ENCODE measurements at places on chromosomes 7 and 10.

DNA sequence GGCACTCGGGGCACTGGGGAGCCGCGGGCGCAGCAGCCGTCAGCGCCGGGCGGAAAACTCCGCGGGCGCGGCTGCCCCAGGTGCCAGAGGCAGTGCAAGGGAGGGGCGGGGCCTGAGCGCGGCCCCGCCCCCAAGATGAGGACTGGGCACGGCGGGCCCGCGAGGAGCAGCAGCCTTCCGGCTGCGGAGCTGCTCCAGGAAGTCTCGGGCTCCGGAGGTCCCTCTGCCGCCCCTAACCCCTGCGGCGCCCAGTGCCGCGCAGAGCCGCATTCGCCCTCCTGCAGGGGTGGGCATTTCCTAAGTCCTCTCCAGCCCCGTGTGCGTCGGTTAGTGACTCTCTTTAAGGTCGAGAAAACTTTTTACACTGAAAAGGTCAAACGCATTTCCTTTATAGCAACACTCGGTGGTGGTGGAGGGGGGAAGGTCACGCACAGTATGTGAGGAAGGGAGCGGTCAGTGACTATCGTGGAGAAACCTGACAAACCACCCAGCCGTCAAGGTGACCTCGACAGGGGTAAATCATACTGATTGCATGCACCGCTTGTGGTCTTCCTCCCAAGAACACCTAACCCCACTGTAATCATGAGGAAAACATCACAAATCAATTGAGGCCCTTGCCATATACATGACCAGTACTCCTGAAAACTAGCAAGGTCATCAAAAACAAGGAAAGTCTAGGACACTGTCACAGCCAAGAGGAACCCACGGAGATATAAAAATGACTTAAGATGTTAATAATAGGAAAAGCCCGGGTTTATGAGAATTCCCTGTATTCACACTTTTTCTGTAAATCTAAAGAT is at the start of gene ANXA11:
Gene ANXA11, minus strand, starts transcription at position 61 of the 800 bp plus-strand sequence. CDS start 32,676 bp downstream, outside the sequence.
- DNase-seq: peak; percentile 80

GRCh38 chr7:70178787-70179186 is 580.5 kb downstream of the AUTS2 start:
- no peak for DNase-seq

DNA sequence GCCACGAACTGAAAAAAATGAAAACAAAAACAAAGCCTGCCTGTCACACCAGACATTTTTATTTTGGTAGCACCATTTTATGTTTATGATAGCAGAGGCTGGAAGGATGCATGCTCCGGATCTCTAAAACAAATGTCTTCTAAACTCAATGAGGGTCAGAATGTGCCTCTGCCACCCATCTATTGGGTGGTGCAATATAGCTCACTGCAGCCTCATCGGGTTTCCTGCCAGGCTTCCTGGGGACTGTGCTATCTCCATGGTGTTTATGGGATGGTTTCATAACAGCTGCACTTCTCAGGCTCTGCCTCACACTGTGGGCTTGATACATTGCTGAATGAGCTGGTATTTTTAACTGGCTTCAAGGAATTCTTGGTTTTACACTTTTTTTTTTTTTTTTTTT is 94.4 kb downstream of the ITIH5 start:
- DNase-seq: no peak

- DNase-seq: no peak
Observed at GRCh38 chr7:100221767-100222444, 2.2 kb downstream of the PVRIG start.

DNA sequence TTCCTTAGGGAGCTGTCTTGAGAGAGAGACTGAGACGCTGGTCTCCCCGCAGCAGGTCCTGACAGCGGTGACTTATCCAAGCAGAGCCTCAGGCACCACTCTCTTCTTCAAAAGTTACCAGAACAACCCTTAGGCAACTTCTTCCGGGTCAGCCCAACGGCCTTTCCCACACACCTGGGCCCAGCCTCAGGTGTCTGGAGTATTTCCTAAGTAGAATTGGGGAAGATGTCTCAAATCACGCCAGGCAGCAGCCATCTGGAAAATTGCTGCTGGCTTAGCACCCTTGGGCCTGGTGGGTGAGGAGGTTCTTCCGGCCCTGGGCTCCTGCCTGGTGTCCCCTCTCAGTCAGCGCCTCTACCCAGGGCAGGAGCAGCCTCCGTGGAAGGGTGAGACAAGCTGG is 80.4 kb upstream of the ANLN start:
- DNase-seq: no peak

GRCh38 chr7:35268953-35269352 is 15.1 kb upstream of the TBX20 start:
- DNase-seq: no peak

DNA sequence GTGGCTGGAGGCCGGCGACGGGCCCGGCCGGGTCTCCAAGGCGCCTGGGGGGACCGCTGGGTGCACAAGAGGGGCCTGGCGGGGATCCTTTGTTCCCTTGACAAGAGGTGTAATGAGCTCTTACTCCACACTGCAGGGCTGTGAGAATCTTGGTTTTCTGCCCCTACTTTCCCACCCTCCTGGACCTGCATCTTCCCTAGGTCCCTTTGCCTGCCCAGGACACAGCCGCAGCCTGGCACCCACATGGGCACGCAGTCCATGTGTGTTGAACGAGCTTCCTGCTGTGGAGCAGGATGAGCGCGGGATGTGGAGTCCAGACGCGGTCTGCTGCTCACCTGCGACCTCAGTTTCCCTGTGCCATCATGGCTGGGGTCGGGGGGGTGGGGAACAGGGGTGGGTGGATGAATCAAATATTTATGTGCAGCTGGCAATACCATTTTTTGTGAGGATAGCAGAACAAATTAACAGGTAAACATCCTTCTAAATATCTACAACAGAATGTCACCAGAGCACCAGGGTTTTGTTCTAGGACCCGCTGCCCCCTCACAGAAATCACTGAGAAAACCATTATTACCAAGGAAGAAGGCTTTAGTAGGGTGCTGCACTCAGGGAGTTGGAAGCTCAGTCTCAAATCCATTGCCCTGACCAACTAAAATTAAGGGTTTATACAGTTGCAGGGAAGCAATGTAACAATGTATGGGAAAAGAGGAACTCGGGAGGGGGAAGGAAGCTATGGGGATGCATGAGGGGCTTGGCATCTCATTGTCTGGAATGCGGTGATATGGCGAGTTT is 474 bp upstream of the NSMCE4A start:
- no peak for DNase-seq

- no peak for DNase-seq
Observed at GRCh38 chr7:51785171-51785570, 468.6 kb upstream of the COBL start.

DNA sequence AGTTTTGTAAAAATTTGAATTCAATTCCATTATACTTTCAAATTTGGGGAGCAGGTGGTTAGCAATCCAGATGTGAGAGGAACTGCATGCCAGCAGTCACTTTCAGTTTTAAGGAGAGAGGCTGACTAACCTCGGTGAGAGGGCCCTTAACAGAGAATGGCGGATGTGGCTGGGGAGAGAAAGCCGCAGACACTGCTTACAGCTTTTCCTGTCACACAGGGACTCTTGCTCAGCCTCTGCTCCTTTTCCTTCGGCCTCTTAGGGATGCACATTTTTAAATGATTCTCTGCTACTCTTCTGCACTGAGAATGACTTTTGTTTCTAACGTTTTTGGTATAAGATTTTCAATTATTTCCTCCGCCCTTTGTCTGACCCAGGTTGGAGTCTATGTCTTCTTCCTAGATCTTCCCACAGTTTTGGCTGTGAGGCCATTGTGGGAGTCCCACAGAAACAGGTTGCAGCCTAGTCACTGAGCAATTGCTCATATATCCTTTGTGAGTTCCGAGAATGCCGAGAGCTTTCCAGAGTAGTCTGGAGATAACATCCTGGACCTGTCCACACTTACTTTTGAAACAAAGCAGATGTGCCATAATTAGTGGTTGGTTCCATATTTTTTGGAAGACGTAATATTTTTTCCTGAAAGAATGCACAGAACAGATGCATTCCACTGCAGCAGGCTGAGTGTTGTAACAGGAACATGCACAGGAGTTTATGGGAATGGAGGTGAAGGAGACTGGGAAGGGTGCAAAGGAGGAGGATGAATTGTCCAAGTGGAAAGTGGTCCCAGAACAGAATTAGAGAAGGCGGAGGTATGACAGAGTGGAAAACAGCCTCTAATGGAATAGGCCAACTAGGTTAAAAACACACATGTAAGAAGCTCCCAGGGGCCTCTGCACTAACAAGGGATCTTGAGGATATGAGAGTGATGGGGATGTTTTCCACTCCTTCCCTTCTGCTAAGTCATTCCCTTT is 168.0 kb upstream of the ZNF32 start:
- peak; percentile 21 for DNase-seq

DNA sequence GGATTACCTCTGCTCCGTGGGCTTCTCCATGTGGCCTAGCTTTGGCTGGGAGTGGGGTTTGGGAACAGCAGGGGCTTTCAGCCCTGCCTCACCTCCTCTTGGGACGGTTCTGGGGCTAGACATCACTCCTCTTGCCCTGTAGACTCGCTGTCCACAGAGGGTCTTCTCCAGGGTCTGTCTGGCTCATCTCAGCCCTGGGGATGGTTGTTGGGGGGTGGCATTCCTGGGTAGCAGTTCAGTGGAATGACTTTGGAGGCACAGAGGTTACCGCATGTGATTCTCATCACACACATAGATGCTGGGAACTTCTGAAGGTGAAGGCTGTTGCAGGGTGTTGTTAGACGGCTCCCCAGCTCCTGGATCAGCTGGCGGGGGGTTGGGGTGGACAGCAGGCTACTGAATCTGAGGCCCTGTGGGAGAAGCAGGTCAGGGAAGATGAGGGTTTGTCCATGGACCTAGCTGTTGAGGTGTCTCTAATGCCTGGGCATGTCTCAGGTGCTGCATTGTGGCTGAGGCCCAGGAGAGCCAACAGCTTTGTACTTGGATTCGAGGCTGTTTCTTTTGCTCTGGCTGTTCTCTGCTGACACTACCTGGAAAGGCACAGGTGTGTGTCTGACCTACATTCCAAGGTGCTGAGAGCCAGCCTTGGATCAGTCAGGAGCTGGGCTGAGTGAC is 23.8 kb downstream of the RAMP3 start:
- no peak for DNase-seq

- no peak for DNase-seq
Observed at GRCh38 chr10:93654201-93654600, 41.9 kb downstream of the PDE6C start.

DNA sequence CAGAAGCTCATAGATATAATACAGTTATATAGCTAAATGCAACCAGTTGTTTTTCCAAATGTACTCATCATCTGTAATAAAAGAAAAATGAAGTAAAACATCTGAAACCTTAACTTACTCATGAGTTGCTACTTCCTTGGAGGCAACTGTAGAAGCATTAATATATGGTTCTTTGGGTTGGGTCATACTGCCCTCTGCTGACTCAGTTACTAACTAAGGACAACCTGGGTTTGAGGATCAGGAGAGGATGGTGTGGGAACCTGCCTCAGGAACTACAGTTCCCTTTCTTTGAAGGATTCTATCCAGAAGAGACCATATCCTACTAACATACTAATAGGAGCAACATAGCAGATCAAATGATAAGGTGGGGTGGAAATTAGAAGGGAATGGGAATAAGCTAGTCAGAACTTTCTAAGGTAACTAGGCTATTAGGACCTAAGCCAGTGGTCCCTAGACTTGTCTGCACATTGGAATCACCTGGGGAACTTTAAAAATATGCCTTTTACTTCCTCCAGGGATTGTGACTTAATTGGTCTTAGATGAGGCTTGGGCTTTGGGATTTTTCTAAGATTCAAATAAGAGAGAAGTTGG is 20.7 kb downstream of the COX15 start:
- no peak for DNase-seq

DNA sequence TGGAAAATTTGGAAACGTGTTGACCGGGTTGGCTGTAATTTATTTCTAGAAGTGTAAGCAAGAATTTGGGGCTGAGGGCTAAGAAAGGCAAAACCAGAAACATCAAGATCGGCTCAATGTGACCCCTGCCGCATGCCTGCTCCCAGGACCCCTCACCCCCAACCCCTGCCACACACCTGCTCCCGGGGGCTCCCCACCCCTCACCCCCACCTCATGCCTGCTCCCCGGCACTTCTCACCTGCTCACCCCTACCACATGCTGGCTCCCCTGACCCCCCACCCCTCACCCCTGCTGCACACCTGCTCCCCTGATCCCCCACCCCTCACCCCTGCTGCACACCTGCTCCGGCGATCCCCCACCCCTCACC is 19.0 kb upstream of the CFAP46 start:
- no peak for DNase-seq

- no peak for DNase-seq
Observed at GRCh38 chr10:5234106-5234860, 37.6 kb downstream of the AKR1C4 start.

- no peak for DNase-seq
Observed at GRCh38 chr7:85634951-85635350, 448.1 kb upstream of the SEMA3D start.

- no peak for DNase-seq
Observed at GRCh38 chr10:50021646-50022045, 33.4 kb downstream of the AGAP6 start.

GRCh38 chr7:23373151-23374004 is 74.2 kb downstream of the MALSU1 start:
- no peak for DNase-seq

GRCh38 chr7:142569851-142570250 is 179.4 kb upstream of the PRSS1 start:
- DNase-seq: no peak

- no peak for DNase-seq
Observed at GRCh38 chr7:69597278-69598076, 798 bp upstream of the AUTS2 start.

- no peak for DNase-seq
Observed at GRCh38 chr7:47758546-47758945, 176.6 kb upstream of the TNS3 start.

GRCh38 chr7:117219485-117219884 is 103.4 kb downstream of the WNT2 start:
- no peak for DNase-seq

DNA sequence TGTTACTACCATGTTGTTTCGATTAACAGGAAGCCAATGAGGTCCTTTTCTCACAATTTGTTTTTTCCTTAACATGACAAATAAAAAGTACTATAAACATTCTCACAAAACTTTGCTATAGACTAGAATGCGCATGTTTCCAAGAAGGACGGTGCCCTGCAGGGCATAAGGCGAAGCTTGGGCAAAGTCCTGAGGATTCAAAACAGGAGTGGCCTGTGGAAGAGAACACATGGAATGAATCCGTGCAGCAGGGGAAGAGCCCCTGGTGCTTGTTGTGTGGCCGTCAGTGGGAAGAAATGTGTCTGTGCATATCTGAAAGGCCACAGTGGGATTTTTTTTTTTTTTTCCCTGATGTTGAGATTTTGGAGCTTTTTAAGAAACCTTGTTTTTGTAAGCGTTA is 67.6 kb downstream of the ITGA8 start:
- DNase-seq: no peak

- DNase-seq: no peak
Observed at GRCh38 chr10:15208221-15208620, 39.7 kb upstream of the NMT2 start.

GRCh38 chr10:99658622-99659030 is 683 bp upstream of the ENTPD7 start:
- DNase-seq: no peak

GRCh38 chr7:95335093-95335492 is 10.8 kb upstream of the PON1 start:
- no peak for DNase-seq

- no peak for DNase-seq
Observed at GRCh38 chr7:11170175-11170574, 196.5 kb downstream of the PHF14 start.

- DNase-seq: no peak
Observed at GRCh38 chr7:7228472-7228871, 46.1 kb downstream of the C1GALT1 start.

- no peak for DNase-seq
Observed at GRCh38 chr10:126671402-126671975, 996 bp upstream of the C10orf90 start.
